ENCODE measurements at places on chromosomes 7 and 10. TPM values are rescaled to one million over a fixed set of nuclear protein-coding genes. Genes with fewer than 3 reads are reported as not detected.

DNA sequence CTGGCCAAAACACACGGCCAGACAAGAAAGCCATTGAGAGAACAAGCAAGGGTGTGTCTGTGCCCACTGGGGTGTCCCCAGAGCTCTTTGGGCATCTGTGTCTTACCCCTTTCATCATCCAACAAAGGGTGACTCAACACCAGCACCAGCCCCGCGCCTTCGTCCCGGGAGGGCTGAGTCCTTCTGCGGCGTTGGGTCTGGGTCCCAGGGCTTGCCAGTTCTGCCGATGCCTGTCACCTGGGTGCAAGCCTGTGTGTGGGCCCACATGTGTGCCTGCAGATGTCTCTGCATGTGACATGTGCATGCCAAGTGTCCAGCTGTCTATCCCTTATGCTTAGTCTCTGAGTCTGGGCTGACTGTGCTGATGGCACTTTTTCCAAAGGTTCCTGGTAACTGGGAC lies 24.4 kb upstream of the ELN start:
- DNase-seq: no peak

DNA sequence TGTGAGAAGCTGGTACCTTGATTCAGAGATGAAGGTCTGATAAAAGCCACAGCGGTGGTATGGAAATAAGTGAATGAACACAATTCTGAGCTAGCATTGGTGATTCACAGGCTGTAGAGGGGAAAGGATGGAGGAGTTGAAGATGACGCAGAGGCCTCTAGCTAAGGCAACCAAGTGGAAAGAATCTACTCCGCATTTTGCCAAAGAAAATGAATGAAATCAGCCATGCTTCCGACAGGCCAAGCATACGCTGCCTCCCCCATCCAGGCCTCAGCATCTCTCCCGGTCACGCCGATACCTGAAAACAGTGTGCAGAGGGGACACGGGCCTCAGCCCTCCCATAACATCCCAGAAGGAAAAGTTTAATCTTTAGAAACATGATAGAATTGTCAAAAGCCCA lies 124.3 kb upstream of the UNC5B start:
- DNase-seq: no peak

DNA sequence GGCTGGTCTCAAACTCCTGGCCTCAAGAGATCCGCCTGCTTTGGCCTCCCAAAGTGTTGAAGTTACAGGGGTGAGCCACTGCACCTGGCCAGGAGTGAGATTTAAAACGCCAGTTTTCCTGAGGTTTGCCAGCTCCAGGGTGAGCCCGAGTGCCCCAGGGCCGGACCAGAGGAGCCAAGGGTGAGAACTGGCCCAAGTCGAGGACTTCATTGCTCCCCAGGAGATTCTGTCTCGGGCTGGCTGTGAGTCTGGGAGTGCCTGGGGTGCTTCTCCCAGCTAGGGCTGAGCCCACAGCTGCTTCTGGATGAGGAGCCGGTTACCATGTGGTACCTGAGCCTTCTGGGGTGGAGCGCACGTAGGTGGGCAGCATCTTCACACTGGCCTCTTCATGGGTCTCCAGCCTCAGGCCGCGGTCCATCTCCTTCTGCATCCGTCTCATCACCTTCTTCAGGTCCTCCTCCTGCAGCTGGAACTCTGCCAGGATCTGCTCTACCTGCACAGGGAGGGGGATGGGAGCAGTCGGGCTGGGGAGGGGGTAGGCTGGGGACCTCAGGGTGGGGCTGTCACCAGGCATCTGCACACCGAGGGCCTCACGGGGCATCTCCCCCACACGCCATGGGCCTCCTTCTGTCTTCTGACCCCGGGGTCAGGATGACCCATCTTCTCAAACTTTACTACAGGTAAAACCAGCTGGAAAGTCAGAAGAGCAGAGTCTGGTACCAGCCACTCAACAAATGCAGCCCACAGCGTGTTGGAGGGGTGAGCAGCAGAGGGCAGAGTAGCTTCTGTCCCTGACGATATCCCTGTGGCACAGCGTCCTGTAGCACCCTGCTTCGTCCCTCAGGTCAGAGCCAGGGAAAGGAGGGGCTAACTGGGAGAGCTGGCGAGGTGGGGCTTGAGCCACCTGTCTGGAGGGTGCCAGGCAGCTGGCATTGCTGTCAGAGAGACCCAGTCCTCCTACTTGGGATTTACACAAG lies 12.1 kb upstream of the MYL7 start:
- DNase-seq: no peak

- DNase-seq: no peak
Observed at GRCh38 chr10:3056280-3057037, 10.9 kb upstream of the PFKP start.

DNA sequence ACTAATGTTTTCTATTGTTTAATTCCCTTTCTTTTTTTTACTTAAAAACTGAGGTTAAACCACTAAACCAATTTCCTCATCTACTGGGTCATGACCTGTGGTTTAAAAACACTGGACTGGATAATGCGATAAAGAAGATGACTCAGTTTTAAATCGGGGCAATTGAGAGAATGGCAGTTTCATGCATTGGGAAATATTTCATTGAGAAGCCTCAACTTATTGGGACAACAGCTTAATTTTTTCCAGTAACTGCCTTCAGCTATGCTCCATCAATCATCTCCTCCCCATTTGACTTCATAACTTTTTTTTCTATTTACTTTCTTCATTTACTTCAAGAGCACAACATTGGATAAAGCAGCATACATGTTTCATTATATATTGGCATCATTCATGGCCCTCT lies 61.8 kb upstream of the MET start:
- DNase-seq: no peak

- no peak for DNase-seq
Observed at GRCh38 chr10:119723624-119724023, 2.2 kb upstream of the INPP5F start.

GRCh38 chr7:121041516-121042148 lies 53.1 kb downstream of the CPED1 start:
- DNase-seq: no peak

GRCh38 chr7:77710861-77711260 lies 14.6 kb downstream of the RSBN1L start:
- no peak for DNase-seq

The MARCHF5 gene
- 29.3 TPM for total RNA-seq
